A549 (cell line): ENCODE measurements at places on chromosomes 2 and 18. TPM values are rescaled to one million over a fixed set of nuclear protein-coding genes. Genes with fewer than 3 reads are reported as not detected.
A peak's percentile ranks its signal among the peaks of the same experiment; 100 is the strongest.

G6PC2 gene
- not detected in 3 replicates for polyA plus RNA-seq

DNA sequence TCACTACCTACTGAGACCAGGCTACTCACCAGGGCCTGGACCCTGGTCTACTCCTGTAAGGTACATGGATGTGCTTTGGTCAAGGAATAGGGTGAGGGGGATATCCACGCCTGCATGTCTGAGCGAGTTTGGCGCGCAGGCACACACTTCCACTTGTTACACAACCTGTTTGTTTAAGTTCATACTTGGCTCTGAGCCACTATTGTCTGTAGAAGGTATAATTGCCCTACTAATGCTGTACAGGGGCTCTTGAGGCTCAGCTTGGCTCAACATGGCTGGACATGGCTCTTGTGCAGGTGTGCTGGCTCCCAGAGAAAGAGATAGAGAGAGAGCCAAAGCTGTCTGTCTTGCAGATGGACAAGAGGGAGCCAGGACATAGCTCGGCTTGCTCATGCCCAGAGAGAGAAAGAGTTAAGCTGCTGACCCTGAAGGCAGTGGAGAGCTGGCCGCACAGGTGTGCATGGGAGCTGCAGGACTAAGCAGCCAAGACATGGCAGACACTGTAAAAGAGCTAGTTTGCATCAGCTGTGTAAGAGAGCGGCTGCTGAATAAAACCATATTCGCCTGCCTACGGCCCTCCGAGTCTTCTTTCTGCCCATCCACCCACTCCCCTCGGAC lies 35.2 kb downstream of the NPPC start:
- DNase-seq = no peak

DNA sequence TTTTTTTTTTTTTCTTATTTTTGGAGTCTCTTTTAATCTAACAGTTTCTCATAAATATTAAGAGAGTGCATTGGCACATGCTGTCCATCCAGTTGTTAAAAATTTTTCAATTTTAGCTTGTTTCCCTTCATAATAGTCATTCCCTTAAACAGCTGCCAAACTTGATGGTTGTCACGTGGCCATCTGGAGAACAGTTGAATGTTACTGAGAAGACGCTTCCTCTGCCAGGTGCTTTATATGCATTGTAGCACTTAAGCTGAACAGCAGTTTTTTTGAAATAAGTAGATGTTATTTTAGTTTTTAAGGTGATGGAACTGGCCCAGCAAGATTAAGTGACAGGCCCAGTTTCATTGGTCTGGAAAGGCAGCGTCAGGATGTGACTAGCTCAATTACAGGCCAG lies 3.3 kb downstream of the SMARCAL1 start:
- no peak for DNase-seq

DNA sequence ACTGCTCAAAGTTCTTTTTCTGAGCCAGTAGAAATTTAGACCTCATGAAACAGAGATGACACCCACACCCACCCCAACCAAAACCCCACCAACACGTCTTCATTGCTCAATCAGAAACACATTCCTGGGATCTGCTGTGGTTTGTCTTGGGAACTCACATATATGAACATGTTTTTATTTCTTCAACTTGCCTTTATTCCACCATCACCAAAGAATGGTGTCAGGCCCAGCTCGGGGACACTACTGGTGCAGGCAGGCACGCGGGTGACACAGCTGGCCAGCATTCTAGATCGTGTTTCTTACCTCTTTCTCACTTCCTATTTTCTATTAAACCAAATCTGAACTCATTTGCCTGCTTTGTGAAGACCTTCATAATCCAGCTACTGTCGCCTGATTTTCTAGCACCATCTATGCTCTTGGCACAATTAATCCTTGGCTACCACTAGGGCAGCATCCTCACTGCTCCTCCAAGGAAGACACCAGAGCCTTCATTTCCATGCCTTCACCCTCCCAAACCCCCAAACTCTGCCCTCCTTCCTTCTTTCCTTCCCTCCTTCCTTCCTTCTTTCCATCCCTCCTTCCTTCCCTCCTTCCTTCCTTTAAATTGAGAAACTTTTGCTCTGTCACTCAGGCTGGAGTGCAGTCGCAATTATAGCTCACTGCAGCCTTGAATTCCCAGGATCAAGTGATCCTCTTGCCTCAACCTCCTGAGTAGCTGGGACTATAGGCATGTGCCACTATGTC lies 157.1 kb downstream of the BCL2 start:
- DNase-seq = no peak

DNA sequence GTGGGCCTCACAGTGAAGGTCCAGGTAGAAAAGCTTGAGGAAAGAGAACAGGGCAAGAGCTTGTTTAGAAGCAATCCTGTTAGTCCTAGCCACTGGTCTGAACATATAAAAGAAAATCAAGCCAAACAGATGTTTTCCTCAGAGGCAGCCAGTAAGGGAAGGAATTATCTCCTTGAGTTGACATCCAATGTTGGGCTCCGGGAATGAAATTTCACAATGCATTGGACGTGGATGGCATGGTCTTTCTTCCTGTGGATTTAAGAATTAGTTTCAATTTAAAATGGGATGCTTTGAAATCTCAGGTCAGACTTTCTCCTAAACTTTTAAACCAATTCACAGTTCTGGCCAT lies 92.1 kb downstream of the ACKR3 start:
- no peak for DNase-seq

SERTAD2 gene
- 11.8 to 13.1 TPM (median 12.2 TPM) in 3 replicates for polyA plus RNA-seq

HK2 gene
- 0.32 to 0.42 TPM (median 0.37 TPM) in 3 replicates for polyA plus RNA-seq

DNA sequence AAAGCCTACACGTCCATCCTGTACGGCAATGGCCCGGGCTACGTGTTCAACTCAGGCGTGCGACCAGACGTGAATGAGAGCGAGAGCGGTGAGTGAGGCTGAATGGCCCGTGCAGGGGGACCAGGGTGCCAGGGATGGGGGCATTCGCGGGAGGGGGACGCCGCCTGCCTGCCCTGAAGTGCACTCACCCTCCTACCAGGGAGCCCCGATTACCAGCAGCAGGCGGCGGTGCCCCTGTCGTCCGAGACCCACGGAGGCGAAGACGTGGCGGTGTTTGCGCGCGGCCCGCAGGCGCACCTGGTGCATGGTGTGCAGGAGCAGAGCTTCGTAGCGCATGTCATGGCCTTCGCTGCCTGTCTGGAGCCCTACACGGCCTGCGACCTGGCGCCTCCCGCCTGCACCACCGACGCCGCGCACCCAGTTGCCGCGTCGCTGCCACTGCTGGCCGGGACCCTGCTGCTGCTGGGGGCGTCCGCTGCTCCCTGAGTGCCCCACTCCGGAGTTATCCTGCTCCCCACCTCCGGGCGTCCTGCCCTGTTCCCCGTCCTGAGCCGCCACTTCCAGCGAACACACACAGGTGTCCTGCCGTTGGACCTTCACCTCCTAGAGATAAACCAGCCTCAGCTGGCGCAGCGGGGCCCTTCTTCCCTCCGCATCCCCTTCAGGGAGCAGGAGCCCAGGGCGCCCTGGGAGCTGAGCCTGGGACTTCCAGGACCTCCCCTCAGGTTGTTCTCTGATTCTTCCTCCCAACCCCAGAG lies 2.9 kb downstream of the ALPI start:
- DNase-seq = no peak

DNA sequence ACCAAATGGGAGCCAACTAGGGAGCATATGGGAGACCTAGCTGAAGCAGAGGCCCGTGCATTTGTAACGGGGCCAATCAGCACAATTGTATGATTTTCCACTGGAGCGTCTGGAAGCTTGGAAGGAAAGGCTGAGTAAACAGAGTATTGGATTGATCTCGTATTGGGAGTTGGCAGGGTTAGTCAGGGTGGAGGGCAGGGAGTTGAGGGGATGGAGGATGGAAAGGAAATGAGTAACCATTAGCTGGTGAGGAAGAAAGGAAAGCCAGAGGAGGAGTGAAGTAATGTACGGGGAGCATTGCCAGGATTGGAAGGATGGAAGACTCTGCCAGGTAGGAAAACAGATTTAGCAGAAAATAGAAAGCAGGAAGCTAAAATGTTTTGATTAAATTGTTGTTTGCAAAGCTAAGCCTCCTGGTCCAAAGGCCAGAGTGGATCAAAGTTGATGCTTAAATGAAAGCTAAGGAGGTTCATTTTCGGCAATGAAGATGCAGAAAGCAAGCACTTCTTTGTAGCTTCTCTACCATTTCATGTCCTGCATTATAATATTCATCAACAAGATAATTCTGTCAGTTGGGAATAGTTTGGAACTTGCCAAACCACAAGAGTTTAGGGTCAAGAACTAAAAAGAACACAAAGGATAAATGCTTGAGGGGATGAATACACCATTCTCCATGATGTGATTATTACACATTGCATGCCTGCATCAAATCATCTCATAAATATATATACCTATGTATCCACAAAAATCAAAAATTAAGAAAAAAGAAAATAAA lies 75.6 kb upstream of the TTN start:
- DNase-seq = no peak

DNA sequence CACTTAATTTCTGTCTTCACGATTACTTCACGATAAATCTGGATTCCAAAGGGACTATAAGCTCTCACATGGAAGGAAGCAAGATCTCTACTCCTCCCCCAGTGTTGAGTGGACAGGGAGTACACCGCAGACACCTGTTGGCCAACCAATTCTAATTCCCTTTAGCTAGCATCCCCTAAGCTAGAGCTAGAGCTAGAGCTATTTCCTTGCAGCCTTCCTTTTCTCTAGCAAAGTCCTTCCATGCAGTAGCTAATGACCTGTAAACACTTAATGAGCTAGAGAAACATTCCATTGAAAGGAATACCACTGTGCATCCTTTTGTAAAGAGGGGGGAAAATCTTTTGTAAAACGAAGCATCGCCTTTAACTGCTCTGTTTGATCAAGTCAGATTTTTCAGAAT lies 56.5 kb downstream of the BCL11A start:
- no peak for DNase-seq

CFC1 gene
- polyA plus RNA-seq = not detected in 3 replicates

DNA sequence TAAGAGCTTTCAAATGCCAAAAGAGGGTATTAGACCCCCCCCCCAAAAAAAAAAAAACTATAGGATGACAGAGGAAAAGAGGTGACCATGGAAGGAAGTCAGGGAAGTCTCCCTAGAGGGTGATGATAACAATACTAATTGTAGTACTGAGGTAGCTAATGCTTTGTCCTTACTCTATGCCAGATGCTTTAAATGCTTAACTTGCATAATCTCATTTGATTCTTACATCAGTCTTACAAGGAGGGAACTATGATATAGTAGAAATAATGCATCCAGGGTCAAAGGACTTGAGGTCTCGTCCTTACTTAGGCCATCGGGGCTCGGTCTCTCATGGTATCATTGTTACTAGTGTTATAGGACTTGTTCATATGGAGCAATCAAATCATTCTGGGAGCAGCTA lies 9.1 kb downstream of the IDH1 start:
- no peak for DNase-seq

DNA sequence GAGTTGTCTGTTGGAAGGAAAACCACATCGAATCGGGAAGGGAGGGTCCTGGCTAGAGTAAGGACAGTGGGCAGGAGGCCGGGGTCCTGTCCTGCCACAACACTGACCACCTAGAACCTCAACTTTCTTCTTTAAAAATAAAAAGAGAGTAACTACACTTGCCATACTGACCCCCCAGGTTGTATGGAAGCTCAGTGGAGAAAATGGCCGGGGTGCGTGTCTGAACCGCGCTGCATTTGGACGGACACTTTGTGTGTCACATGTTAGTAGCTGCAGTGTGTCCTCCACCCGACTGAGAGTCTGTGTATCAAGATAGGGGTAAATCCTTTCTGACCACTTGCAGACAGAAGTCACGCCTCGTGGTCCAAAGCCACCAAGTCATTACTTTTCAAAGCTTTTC lies 87.0 kb downstream of the GBX2 start:
- DNase-seq = no peak

GRCh38 chr2:41621563-41621962 lies 426.3 kb upstream of the PKDCC start:
- DNase-seq = no peak

DNA sequence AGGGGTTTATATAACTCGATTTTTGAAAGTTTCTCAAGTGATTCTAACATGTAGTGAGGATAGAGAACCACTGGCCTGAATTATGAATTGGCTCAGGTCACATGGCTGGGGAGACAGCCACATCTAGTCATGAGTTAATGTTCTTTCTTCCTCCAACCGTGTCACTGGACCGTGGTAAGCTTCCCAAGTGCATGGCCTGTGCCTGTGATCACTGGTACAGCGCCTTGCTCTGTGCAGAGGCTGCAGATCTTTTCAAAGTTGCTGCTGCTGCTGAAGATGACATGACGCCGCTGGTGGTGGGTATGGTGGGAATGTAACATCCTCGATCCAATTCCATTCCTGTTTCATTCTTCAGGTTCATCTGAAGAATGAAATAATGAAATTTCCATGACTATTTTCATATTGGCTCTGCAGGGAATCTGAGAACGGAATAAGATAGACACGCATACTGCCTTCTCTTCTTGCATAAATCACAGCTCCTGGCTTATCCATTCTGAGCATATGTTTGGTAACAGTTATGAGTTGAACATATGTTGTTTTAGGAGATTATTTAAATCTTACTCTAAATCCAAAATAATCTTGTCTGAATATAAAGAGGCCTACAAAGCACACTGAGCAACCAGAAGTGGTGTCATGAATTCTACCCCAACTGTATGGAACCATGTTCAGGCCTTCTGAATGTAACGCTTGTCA lies 100.5 kb upstream of the THSD7B start:
- DNase-seq = no peak

SOX11 gene
- polyA plus RNA-seq = not detected in 3 replicates

- DNase-seq = no peak
Measured at GRCh38 chr2:102069311-102069974, 73.1 kb upstream of the IL1R1 start.

DNA sequence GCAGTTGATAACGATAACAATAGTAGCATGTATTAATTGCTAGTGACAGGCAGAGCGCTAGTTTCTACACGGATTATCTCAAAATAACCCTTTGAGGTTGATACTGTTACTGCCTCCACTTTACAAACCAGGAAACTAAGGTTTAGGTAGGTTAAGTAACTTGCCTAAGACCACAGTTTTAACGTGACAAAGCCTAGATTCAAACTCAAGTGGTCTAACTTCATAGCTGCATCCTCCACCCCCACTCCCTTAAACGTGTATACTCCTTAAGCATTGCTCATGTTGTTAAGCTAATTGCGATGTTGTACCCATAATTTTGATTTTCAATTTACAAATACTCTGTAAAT lies 1.2 kb downstream of the ME2 start:
- DNase-seq = no peak

DNA sequence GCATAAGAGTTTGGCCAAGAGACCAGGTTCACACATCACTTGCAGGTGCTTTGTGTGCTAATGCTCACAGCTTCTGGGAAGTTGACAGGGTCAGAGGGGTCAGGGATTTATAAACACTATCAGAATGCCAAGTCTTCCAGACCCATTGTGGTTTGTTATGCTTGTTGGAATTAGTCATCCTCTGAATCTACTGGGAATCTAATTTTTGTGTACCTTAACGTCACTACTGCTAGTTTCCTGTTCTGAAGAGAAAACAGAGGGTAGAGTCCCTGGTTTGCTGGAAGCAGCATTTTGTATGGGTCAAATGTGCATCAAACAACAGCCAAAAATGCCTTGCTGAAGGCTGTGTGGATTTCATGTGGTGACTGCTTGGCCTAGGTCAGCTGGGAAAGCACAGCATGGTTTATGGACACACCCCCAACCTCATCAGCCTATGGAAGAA lies 33.3 kb downstream of the ANTXR1 start:
- peak; percentile 88 for DNase-seq

ICA1L gene
- polyA plus RNA-seq = 1.6 to 2.2 TPM (median 2.2 TPM) in 3 replicates

TEKT4 gene
- not detected in 3 replicates for polyA plus RNA-seq

CCDC148 gene
- polyA plus RNA-seq = 0.41 to 0.61 TPM (median 0.50 TPM) in 3 replicates
